GM12892 (cell line): ENCODE measurements at places on chromosomes 7 and 10.

- DNase-seq: no peak
Observed at GRCh38 chr10:95440038-95440725, 121.0 kb downstream of the SORBS1 start.

DNA sequence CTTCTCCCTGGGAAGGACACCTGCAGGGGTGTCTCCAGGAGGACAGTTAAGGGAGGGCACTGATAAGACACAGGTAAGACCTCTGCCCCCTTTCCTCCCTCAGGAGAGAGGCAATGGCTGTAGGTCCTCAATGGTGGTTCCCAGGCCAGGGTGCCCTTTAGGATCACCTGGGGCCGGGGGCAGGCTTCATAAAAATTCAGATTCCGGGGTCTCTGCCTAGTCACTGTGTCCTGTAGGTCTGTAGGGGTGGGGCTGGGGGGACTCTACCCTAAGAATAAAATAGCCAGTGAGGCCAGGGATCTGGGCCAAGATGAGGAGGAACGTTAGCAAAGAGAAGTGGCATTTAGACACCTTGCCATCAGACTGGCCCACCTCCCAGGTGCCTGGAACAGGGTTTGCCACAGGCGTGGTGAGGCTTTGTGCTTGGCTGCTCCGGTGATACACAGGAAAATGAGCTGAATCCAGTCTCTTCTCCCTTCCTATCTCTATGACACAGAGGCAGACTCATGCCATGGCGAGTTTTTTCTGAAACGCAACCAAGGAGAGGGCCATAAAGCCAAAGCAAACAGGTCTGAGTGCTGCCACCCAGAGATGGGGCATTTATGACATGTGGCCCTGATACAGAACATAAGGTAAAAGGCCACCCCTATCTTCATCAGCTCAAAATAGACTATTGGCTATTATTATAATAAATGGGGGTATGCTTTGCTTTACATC is 52.6 kb downstream of the SH3PXD2A start:
- DNase-seq: no peak

- DNase-seq: no peak
Observed at GRCh38 chr10:54869022-54869421, 68.0 kb upstream of the PCDH15 start.

DNA sequence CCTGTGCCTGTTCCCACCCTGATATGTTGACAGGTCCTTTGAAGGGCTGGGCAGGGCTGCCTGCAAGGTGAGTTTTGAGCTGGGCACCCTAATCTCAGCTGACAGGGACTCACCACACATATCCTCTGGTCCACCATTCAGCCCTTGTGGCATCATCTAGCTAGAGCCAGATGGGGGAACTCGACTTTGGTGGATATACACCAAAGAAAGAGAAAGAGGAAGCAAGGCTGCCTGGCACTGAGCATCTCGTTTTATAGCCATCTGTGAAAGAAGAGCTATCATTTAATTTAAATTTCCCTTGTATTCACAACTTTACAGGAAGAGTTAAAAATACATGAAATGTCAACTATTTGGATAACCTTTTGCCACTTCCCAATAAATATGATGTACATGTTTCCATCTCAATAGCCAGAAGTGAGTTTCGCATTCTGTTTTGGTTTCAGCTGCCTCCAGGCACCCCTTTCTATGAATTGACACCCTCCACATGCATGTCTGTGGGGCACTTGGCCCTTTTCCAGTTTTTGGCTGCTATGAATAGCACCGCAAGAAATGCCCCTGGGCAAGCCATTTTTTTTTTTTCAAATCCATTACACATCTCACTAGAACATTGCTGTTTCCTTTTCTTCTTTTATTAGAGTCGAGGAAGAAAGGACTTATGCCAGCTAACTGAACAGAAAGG is 22.9 kb upstream of the GRB10 start:
- DNase-seq: no peak

DNA sequence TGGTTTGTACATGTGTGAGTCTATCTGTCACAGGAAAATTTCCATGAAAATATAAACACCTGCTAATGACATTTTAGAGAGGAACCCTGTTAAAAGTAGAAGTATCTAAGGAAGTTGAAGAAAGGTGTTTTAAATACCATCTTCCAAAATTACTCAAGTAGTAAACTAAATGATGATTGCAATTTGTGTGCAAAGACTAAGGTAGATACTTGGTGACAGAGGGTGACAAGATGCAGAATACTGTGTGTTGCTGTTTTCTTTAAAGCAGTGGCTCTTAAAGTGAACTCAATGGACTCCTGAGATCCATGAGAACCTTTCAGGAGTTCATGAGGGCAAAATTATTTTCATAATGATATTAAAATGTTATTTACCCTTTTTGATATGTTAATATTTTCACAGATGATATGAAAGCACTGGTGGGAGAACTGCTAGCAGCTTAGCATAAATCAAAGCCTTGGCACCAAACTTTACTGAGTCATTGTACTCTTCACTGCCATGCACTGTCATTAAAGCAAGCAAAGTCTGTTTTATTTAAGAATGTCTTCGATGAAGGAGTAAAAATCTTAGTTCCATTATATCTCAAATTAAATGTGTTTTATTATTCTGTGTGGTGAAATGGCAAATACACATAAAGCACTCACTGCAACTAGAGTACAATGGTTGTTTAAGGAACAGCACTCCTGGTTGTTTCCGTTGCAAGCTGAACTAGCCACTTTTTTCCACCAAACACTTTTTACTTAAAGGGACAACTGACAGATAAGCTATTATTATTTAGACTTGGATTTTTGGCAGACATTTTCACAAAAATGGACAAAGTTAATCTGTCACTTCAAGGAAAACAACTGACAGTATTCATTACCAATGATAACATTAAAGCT is 133.7 kb downstream of the LRRN3 start:
- DNase-seq: no peak

DNA sequence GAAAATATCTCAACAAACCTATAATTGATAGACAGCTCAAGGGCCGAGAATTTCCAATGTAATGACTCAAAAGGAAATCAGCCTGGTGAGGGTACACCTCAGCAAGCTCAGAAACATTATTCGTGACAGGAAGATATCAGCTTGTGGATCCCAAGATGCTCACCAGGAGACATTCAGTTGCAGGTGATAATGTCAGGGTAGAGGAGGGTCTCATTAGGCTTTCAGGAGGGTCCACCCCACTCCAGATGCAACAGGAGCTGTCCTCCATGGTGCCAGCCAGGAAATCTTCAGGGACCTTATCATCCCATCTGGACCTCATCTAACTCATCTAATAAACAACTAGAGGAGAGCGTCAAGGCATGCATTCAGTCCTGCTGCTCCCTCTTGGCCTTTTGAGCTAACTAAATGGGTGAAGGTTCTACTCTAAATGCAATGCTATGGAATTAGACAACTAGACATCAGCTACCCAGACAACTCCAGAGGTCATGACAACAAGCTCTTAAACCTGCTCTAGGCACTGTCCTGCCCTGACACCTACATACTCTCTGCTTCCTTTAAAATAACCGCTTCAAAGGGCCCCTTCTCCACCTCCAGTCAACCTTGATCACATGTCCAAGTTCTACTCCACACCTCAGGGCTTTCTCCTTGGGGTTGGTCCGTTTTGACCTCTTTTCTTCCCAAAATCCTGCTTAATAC is 4.3 kb upstream of the GIMAP5 start:
- no peak for DNase-seq

GRCh38 chr10:131014271-131014670 is 297.2 kb downstream of the TCERG1L start:
- no peak for DNase-seq

DNA sequence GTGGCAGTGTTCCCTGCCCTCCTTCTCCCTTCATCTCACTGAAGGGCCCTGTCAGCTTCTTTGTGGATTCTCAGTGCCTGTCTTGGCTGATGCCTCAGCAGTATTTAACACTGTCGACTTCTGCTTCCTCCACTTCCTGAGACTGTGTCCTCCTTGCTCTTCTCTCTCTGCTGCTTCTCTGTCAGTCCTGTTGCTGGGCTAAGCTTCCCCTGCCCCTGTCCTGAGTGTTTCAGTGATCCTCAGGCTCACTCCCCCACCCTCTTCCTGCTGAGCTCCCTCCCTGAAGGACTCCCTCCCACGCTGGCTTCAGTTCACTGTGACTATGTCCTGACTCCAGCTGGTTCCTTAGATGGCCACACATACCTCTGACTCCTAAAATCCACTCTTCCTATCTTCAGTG is 64.9 kb downstream of the CREM start:
- DNase-seq: no peak

GRCh38 chr10:130423455-130424305 is 287.5 kb downstream of the GLRX3 start:
- no peak for DNase-seq

DNA sequence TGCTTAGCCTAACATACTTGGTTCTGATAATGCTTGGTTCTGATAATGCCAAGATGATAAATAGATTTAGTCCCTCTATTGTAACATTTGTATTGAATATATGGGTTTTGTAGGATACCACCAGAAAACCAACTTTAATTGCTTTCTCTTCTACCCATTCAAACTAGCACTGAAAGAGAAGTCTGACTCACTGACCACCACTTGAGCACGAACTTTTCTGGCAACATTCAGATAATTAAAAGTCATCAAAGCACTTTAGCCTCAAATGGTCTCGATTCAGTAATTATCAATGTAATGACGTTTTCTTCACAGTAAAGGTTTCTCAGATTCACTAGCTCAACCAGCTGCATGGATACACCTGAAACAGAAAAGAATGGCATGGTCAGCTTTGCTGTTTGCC is 63.0 kb downstream of the HDAC9 start:
- DNase-seq: no peak

- DNase-seq: no peak
Observed at GRCh38 chr10:94591461-94592205, 46.0 kb downstream of the HELLS start.

- no peak for DNase-seq
Observed at GRCh38 chr10:1440897-1441296, 296.4 kb downstream of the ADARB2 start.

DNA sequence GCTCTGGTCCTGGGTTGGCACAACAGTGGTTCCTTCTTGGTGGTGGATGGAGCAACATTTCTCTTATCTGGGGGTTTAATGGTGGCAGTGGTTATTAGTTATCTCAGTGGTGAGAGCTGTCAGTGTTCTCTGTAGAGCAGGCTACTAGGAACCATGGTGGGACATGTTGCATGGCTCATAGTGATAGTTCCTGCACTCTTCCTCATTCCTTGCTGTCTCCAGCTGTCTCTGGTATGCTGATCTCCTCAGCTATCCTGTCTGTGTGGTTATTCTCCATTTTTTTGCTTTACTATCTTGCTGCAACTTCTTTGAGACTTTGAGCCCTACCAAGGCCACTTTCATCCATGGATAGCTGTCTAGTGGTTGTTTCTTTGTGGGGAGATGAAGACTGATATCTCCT is 44.0 kb downstream of the CCDC7 start:
- no peak for DNase-seq

DNA sequence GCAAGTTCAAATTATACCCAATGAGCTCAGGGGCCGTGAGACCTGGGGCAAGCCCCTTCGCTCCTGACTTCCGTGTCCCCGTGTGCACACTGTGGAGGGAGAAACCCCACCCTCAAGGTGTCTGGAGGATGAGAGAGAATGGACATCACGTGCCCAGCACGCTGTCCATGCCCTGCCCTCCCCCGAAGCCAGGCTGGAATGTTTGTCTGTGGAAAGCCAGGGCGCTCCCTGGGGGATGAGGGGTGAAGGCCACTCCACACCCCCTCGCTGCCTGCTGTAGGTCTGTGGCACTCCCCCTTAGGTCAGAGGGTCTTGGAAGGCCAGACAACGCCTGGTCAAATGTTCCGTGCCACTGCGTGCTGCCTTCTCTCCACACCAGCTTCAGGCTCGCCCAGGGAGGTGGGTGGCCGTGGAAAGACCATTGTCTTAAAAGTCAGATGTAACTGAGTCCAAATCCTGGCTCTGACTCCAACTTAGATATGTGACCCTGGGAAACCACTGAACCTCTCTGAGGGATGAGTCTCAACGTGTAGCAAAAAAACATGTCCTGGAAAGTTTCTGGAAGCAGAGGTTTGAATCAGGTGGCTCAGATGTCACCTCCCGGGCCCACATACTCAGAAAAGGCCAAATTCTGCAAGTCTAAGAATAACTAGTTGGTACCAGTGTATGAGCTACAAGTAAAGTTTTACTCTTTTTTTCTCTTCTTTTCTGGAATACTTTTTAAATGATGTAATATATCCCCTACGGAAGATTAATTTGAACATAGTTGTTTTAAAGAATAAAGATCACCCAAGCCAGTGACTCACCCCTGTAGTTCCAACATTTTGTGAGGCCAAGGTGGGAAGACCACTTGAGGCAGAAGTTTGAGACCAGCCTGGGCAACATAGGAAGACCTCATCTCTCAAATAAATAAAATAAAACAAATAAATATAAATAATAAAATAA is 24.9 kb downstream of the RCC1L start:
- no peak for DNase-seq

DNA sequence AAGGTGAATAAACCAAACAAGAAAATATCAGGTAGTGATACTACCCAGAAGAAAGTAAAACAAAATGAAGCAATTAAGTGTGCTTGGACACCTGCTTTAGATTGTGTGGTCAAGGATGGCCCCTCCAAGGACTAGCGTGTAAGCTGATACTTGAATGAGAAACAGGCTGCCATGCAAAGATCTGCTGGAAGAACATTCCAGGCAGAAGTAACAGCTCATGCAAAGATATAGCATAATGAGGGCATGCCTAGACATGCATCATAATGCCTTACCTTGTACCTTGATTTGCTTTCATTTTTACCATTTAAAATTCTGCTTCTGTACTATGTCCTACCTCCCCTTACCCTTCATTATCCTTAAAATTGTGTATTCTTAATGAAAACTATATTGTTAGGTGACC is 74.8 kb upstream of the HDAC9 start:
- DNase-seq: no peak

GRCh38 chr7:67619175-67619574 is 622.5 kb downstream of the TYW1 start:
- no peak for DNase-seq

GRCh38 chr7:16933296-16934279 is 51.8 kb upstream of the AGR3 start:
- no peak for DNase-seq

DNA sequence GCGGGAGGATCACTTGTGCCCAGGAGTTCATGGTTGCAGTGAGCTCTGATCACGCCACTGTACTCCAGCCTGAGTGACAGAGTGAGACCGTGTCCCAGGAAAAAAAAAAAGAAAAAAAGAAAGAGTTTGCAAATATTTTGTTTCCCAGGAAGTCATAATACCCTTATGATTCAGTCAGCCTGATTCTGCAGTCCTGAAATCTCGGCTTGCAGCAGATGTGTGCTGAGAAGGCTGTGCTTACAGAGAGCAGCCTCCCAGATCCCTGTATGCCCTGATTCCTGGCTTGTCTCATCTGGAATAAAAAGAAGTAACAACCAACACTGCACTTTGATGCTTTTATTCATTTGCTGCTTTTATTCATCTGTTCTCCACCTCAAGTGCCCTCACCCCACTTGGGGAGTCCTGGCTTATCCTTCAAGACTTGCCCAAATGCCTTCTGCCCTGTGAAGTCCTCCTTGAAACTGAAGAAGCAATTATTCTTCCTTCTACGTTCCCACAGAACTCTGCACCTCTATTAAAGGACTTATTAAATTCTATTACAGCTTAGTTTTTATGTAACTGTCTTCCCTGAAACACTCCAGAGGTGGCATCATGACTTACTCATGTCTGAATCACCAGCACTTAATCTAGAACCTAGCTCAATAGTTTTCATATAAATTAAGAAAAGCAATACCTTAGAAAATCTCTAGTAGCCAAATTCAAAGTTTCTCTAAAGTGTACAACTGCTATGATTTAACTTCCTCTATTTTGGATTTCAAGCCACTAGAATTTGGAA is 27.7 kb upstream of the BPGM start:
- DNase-seq: no peak

- DNase-seq: no peak
Observed at GRCh38 chr10:125840955-125841354, 17.6 kb downstream of the BCCIP start.

- no peak for DNase-seq
Observed at GRCh38 chr10:1124796-1125195, 68.6 kb downstream of the WDR37 start.
